ENCODE measurements at places on chromosomes 12 and 14.

GRCh38 chr12:11729008-11729407, 79.5 kb downstream of the ETV6 start:
- no peak for DNase-seq

DNA sequence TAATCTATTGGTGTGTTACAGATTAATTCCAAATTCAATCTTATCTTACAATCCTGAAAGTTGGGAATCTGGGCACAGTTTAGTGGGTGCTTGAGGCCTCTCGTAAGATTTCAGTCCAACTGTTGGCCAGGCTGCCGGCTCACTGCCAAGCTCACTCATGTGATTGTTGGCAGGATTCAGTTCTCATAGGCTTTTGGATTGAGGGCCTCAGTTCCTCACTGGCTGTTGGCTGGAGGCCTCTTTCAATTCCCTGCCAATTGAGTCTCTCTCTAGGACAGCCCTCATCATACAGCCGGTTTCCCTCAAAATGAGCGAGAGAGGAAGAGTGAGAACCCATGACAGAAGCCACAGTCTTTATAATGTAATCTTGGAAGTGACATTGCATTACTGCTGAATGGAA, 123.5 kb upstream of the FBXO33 start:
- no peak for DNase-seq

DNA sequence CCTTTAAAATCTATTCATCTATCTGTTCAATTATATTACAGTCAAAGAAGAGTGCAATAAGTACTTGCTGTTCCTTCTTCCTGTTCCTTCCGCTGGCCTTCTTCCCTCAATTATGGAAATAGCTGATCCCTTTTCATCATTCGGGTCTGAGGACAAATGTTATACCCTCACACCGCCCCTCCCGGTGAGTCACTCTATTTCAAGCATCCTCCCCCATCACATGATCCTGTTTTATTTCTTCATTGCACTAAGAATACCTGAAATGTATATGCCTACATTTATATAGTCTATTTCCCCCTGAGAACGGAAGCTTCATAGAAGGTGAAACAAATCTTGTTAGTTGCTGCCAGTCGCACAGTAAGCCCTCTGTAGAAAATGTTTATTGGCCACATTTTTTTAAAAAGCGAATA, 2.5 kb downstream of the SLC38A1 start:
- DNase-seq, result peak; percentile 62

DNA sequence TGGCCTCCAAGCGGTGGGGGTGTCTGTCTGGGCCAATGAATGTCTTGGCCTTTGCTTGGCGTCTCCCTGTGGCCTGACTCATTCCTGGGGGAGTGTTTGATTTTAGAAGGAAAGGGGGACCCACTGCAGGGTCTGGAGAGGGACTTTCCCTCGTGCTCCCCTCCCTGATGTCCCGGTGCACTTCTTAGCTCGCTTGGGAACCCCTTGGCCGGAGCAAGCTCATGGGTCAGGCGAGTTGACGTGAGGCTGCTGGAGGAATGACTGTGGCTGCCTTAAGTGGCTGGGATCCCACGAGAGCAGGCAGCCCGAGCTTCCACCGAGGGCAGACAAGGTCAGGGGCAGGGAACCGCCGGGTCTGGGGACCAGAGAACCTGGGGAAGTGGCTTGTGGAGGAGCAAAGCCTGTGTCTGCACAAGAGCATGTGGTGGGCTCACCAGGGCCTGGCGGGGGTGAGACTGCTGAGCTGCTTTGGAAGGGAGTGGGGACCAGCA, 218.4 kb upstream of the C14orf180 start:
- DNase-seq, result no peak

DNA sequence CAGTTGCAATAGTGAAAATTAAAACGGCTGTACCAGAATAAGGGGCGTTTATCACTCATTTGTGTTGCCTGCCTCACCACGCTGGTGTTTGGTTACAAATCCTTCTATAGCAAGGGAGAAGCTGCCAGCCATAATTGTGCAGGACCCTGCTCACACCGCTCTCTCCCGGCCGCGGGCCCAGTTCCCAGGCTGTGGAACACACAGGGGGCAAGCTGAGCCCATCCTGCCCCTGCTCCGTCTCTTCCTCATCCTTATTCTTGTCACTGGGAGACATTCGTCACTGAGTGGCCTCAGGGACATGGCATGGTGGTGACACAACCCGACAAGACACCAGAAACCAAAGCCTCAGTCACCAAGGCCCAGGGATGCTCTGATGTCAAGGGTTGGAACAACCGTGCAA, 116.3 kb upstream of the FKBP4 start:
- DNase-seq, result no peak

GRCh38 chr12:68612202-68612601, 1.5 kb downstream of the RAP1B start:
- DNase-seq, result peak; percentile 32

- no peak for DNase-seq
Observed at GRCh38 chr12:97535582-97535981, 73.0 kb downstream of the RMST start.

GRCh38 chr12:8045952-8046944, 13.7 kb downstream of the FOXJ2 start:
- DNase-seq, result peak; percentile 82

DNA sequence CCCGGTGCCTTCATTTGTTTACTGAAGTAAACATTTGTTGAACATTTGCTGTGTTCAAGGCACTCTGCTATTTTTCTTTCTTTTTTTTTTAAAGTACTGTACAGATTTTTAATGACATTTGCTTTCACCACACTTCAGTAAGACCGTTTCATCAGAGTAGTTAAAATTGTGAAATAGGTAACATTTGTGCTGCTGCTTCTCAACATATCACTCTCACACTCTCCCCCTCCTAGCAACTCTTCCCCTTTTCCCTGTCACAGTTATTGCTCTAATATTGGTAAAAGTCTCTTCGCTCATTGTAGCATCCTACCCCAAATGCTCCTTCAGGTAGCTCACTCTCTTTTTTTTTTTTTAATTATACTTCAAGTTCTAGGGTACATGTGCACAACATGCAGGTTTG, 49.6 kb downstream of the SRGAP1 start:
- DNase-seq, result no peak

GRCh38 chr12:66409195-66409871, 107.0 kb downstream of the HELB start:
- peak; percentile 62 for DNase-seq

DNA sequence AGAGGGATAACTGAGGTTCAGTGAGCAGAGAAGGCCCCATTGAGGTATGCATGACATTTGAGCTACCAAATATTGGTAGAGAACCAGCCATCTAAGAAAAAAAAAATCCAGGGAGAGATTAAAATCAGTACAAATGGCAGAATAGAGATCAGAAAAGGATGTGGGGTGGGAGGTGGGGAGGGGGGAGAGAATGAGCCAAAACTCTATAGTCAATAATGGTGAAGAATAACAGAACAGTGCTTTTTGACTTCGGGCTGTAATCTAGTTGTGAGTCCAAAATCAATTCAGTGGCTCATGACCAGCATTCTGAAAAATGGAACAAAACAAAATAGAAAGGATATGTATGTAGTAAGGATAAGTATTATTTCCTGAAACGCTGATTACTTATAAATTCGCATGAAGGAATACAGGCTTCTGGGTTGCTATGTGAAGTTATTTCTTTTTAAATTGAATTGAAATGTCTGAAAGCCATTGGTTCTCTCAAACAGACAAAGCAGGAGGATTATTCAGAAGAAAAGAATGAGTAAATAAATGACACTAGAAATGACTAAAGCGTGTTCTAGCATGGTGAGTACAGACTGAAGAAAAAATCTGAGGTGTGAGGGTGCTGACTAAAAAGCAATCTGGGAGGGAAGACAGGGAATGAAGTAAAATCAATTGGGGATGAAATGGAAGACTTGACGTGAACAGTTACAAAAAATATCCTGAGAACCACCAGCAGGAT, 72.4 kb downstream of the ATP2B1 start:
- no peak for DNase-seq

DNA sequence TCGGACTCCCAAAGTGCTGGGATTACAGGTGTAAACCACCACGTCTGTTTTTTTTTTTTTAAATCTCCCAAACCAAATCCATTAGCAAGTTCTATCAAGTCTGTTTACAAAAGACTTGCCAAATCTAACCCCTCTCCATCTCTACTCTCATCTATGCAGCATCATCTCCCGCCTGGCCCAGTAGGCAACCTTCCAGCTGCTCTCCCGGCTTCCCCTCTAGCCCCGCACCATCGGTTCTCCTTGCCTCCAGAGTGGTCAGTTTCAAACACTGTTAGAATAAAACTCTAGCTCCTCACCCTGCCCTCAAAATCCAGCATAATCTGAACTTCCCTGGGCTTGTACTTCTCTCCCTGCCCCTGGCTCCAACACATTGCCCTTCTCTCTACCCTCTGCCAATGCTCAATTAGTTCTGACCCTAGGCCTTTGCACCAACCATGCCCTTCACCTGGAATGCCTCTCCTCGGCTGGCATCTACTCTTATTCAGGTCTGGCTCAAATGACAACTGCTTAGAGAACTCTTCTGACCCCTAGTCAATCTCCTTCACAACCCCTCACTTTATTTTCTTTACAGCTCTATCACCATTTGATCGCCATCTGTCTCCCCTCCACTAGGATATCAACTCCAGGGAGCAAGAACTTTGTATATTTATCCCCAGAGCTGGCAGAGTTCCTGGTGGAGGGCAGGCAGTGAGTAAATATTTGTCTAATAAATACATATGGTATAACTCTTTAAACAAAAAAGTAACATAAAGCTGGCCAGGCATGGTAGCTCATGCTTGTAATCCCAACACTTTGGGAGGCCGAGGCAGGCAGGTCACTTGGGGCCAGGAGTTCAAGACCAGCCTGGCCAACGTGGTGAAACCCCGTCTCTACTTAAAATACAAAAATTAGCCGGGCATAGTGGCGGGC, 4.9 kb downstream of the WSB2 start:
- no peak for DNase-seq

- no peak for DNase-seq
Observed at GRCh38 chr12:100724071-100724470, 70.5 kb upstream of the ANO4 start.

GRCh38 chr12:53453953-53454640, 2.2 kb downstream of the PCBP2 start:
- no peak for DNase-seq

GRCh38 chr12:24822121-24822899, 126.6 kb downstream of the BCAT1 start:
- DNase-seq, result no peak

DNA sequence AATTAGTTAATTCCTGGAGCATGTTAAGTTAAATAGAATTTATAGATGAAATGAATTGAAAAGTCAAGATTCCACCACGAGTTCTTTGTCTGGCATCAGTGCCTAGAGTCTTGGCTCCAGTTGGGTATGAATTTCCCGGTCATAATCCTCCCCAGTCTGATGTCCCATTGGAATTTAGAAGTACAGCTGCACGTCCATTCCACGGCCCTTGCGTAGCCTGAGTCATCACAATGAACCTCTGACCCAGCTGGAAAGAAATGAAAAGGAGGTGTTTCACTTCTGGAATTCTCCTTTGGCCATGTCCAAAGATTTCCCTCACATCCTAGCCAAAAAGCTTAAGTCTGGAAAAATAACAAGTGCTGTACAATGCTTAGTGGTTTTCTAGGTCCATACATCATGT, 122.7 kb downstream of the KICS2 start:
- DNase-seq, result no peak

GRCh38 chr12:85642808-85643207, 193.4 kb downstream of the RASSF9 start:
- no peak for DNase-seq

GRCh38 chr14:28772613-28773012, 6.0 kb downstream of the FOXG1 start:
- no peak for DNase-seq

DNA sequence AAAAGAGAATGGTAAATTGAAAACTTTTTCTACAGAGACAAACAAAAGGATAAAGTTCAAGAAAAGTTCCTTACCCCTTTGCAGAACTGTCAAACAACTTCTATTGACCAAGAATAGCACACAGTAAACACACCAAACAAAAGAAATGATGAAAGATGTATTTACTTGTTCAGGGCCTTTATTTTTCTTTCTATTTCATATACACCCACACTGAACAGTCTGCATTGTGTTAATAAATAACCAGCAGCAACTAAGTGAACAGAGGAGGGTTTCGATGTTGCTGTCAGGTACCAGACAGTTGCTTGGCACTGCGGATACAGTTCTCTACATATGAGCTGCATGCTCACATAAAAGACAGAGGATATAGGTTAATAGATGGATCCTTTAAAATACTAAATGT, 122.1 kb downstream of the SOX5 start:
- no peak for DNase-seq

DNA sequence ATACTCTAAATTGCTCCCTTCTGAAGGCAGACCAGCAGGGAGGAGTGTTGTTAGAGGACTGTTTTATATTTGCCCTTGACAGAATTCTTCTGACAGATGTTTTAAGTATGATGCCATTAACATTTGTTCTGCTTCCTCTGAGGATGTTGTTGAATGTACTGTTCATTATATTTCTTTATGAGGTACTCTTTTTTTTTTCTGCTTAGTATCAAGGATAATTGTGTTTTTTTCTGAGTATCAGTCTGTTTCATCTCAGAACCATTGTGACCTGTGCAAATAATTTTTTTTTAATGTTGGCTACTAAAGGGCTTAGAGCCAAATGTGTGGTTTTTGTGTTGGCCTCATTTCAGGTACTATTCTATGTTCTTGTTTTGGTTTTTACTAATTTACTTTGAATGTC, 10.6 kb downstream of the METAP2 start:
- no peak for DNase-seq

DNA sequence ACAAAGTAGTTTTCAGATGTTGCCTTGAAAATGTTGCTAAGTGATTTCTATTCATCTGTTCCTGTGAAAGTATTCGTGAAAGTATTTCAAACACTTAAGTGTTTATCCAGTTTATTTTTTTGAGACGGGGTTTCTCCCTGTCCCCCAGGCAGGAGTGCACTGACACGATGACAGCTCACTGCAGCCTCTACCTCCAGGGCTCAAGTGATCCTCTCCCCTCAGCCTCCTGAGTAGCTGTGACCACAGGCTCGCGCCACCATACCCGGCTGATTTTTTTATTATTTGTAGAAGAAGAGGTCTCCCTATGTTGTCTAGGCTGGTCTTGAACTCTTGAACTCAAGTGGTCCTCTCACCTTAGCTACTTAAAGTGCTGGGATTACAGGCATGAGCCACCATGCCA, 1.7 kb downstream of the ZDHHC17 start:
- no peak for DNase-seq

- peak; percentile 60 for DNase-seq
Observed at GRCh38 chr12:107131832-107132616, 38.7 kb upstream of the CRY1 start.

DNA sequence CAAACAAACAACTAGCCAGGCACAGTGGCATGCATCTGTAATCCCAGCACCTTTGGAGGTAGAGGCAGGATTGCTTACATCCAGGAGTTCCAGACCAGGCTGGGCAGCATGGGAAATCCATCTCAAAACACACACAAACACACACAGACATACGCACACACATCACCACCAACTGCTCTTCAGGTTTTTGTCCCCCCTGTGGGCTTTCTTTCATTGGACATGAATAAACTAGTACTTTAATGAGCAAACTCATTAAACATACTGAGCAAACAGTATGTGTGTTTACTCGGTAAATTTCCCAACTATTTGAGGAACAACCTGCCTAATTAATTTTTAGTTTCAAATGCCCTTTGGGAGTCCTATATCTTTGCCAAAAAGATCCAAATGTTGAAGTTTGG, 10.1 kb upstream of the RASSF3 start:
- DNase-seq, result no peak

Data from CD4-positive, alpha-beta T cell treated with Interleukin-21 for 1 hour (primary cell).